ENCODE measurements at places on chromosomes 13 and 19.
A peak's percentile ranks its signal among the peaks of the same experiment; 100 is the strongest.

GRCh38 chr13:42046448-42046847 is 2.0 kb upstream of the DGKH start:
- DNase-seq = no peak

DNA sequence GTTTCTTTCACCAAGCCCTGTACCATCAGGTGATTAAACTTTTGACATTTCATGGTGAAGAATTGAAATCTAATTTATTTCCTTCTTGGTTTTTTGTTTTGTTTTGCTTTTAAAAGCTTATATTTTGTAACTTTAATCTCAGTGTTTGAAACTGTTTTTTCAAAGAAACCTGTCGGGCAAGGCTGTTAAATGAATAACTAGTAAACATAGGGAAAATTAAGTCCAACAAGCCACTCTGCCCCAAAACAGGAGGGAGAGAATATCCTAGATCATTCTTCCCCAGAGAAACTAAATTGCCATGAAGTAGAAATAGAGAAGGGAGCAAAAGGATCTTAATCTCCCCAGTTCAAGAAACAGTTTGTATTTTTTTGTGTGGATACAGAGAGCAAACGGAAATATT is 98.2 kb downstream of the FREM2 start:
- no peak for DNase-seq

GRCh38 chr19:46524308-46524707 is 28.6 kb upstream of the PNMA8B start:
- DNase-seq = no peak

DNA sequence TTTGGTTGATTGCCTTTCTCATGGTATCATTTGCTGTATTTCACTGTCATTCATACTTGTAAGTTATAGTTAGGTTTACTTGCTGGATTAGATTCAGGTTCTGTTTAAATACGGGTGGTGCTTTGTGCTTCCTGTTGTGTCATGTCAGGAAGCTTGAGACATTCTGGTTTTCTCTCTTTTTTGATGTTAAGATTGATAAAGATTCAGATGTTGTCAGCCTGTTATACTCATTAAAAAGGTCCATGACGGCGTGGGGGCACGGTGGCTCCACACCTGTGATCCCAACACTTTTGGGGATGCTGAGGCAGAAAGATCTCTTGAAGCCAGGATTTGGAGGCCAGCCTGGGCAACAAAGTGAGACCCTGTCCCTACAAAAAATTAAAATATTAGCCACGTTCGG is 45.7 kb downstream of the NAA16 start:
- DNase-seq = no peak

DNA sequence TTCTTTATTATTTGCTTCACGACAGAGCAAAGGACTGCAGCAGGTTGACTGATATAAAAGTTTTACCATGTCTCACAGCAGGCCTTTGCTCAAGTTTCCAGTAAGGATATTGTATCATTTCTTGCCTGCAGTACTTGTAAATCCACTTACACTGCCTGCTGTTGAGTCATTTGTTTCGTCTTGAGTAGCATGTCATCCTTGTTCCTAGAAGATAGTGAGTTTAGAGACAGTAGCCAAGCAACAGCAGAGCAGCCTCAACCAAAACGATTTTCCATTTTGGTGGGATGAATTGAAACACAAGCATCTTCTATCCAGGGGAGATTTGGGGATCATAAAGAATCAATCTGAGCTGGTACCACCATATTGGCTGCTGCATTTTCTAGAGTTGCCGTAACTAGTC is 24.0 kb upstream of the ALOX5AP start:
- DNase-seq = no peak

DNA sequence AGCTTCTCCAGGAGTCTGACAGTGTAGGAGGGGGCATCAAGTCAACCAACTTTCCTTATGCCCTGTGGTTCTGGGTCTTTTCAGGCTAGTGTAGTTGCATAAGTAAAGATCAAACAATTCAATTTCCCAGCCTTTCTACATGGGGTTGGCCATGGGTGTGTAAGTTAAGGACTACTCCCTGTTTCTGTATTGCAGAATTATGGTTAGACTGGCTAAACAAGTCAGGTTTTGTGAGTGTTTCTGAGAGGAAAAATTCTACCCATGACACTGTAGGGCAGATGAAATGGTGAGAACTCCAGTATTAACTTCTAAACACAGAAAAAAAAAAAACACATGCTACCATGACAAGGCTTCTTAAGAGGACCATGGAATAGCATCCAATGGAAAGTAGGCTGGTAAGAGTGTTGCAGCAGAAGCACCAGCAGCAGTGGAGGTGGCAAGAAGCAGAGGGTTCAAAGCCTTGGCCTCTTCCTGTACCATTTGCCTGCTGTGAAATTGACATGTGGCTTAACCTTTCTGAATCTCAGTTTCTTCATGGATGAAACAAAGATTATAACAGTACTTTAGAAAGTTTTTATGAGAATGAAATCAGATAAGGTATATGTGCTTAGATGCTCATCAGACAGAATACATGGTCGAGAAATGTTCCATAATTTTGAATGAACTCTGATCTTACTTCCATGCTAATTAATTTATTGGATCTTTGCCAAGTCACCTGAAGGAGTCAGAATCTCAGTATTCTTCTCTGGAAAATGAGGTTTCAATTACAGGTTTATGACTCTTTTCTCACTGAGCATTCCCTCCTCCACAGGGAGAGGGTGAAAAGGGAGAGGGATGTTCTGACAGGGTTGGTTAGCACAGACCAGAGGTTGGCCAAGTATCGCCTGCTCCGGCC is 11.4 kb upstream of the SCEL start:
- no peak for DNase-seq

- DNase-seq = no peak
These were observed 35.5 kb downstream of the SERTM1 start for GRCh38 chr13:36709136-36709890.

- DNase-seq = no peak
These were observed 1.2 kb downstream of the MKNK2 start for GRCh38 chr19:2049741-2050348.

DNA sequence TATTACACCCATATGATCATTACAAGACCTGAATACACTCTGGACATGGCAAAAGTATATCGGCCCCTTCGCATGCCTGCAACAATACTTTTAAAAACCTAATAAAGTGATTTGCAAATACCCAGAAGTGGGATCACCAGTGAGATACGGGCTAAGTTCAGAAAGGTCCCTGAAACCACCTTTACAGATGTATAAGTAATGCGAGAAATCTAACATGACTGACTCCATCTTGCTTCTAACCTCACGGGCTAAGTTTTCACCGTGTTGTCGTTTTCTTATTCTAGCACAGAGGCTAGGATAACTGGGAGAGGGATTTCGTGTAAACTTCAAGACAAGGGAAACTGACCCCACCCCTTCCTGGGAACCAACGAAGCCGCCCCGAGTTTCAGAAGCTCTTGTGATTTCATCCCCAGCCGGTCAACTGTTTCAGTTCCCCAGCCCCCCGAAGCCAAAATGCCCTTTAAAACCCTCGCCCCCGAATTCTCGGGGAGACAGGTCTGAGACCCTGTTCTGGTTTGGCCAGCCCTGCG is 703 bp downstream of the NEK3 start:
- no peak for DNase-seq

GRCh38 chr19:5086725-5087439 is 118.0 kb downstream of the KDM4B start:
- DNase-seq = no peak

DNA sequence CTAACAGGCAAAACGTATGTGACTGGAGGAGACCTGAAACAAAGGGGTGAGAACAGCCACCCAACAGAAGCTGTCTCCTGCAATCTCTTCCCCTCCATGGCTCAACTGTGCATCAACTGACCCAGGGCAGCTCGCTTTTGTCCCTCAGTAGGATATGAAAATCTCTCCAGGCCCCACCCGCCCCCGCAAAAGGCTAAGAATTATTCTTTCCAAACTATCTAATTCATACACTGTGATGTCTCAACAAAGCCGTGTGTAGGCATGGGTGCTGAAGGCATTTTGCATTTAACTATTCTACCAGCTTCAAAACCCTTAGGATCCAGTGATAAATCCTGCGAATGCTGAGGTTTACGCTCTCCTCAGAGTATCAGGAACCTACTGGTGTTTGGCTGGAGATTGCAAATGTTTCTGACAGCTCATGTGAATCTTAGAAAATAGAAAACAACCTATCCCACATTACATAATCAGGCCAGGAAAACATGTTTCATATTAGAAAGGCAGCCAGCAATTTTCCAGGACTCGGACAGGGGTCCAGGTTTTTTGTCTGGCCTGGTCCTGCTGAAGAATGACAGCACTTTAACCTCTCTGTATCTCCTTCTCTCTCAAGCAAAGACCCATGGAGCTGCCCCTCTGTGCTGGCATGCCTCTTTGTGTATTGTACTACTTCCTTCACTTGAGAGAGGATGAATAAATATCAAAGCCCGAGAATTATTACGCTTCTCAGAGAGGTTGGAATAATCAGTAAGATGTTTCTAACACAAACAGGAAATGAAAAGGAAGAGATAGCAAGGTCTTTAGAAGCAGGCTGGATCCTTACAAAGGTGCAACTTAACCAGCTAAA is 17.3 kb downstream of the DHRS12 start:
- no peak for DNase-seq

DNA sequence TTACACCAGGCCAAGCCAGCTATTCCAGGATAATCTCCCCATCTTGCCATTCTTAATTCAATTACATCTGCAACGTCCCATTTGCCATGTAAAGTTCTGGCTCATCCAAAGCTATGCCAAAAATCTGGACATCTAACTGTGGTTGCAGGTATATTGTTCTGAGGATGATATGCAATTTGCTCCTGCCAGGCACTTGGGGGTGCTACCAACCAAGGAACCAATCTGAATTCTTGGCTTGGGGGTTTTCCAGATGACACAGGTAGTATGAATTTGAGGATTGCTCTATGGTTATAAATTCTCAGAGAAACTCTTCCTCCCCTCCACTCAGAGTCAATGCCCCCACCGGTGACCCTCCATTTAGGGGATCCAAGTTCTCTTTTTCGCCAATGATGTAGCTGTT is 33.0 kb downstream of the CRYL1 start:
- DNase-seq = peak; percentile 35

GRCh38 chr13:102726430-102726829 is 31.6 kb upstream of the METTL21C start:
- no peak for DNase-seq

DNA sequence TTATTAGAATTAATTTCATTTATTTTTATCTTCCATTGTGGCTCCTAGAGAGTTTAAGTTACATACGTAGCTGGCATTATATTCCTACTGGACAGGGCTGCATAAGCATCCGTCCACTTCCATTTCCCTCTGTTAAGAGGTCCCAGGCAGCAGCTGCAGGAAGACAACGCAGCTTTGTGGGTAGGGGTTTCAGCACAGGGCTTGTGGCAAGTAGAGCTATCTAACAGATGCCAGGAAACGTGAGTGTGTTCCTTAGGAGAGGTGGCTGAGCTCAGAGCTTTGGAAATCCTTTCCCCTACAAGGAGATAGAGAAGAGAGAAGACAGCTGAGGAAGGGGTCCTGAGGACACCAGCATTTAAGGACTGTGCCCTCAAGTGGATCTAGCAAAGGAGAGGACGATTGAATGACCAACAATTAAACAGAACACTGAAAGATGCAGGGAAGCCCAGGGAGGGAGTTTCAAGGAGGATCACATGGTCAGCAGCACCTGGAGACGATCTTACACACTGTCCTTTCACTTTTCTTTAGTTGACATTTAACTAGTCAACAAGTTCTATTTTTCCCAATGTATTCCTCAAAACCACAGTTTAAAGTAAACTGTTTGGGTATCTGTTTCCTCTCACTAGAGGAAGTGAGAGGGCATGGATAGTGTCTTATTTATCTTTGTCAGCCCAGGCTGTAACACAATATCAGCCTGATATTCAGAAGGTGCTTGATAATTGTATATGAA is 2.3 kb upstream of the N4BP2L1 start:
- no peak for DNase-seq

DNA sequence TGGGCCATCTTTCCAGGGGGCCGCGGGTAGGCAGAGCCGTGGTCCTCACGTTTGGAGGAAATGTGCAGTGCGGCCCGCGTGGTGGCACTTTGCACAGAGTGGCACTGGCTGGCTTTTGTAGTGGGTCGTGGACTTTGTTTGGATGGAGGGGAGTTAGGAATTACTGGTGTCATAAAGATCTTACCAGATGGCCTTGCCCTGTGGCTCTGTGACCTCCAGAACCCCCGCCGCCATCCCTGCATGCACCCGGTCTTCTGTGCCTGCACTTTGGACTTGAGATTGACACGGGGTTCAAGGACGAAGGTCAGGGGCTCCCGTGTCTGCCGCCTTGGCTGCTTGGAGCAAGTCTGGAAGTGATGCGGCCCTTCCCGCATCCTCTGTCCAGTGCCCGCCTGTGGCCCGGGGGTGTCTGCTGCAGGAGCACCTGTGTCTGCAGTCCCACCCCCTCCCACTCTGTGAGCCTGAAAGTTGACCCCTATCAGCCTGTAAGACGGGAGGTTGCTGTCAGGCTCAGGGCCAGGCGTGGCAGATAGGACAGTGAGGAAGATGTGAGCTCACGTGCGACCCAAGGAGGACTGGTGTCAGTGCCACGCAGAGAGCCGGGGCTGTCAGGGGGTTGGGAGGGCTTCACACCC is 2.2 kb downstream of the GNA11 start:
- DNase-seq = no peak

DNA sequence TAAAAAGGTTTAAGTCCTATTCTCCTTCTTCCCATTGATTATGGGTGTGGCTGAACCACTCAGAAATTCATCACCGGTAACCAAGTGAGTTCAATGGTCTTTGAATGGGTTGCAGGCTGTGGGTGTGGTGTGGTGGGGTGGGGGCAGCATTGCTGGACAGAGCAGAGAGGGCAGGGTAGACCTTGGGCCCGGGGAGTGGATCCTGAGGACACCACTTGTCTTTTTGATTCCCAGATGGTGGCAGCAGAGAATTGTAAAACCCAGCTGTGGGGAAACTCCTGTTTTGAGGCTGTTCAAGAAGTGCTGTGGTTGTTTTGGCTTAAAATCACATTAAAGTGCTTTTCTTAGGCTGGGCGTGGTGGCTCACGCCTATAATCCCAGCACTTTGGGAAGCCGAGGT is 45.8 kb upstream of the RGCC start:
- no peak for DNase-seq

DNA sequence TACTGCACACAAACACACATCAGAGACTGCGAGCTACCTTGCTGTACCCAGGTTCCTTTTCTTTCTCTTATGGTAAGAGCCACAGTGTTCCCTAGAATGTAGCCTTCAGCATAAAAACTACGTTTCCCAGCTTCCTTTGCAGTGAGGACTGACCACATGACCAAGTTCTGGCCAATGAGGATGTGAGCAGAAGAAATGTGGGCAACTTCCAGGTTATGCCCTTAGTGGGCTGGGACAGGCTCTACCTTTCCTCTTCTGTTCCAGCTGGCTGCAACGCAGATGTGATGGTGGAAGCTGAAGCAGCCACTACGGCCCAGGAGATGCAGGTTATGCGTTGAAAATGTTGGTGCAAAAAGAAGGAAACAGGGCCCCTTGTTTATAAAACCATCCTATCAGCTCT is 27.5 kb downstream of the VRK3 start:
- DNase-seq = no peak

- no peak for DNase-seq
These were observed 25.7 kb upstream of the ZNF729 start for GRCh38 chr19:22260499-22260898.

GRCh38 chr19:18646535-18647370 is 9.9 kb downstream of the KLHL26 start:
- no peak for DNase-seq

All from neural crest cell (in vitro differentiated cells).